ENCODE measurements at places on chromosomes 7 and 10.

DNA sequence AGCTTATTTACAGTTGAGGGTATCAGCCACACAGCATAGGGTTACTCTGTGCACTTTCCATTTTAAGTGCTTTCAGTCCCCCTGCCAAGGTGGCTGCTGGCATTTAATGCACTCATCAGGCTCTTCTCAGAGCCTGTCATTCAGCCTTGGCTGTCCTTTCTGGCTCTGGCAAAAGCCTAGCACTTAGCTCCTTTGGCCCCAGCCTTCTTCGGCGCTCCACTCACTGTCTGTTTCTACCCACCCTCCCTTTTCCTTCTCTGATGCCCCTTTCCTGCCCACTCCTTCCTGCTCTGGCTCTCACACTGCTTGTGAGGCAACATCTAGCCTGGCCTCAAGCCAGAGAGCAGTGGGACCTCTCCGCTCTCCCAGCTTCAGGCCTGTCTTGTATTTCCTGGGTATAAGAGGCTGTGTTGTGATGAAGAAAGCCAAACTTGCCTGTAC, 60.2 kb downstream of the WIPF3 start:
- no peak overlapping the region for H3K27ac ChIP-seq
- no peak overlapping the region for H3K4me3 ChIP-seq
- H3K4me1 ChIP-seq, result no peaks in the 10 kb centered on the region
- no peak for DNase-seq
- peaks cover 26% of the 10 kb centered on the region for H3K27me3 ChIP-seq

DNA sequence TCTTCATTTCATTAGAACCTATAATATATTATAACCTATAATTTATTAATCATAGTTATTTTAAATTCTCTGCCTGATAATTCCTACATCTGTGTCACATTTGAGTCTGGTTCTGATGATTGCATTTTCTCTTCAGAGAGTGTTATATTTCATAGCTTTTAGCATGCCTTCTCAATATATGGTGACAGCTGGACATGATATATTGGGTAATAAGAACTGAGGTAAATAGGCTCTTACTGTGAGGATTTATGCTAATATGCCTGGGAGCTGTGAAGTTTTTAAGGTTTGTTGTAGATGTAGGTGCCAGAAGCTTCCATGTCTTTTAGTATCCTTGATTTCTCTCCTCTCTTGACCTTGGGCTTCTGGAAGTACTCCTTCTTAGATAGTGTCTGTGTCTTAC, 325.9 kb upstream of the SEMA3D start:
- no peak overlapping the region for H3K4me3 ChIP-seq
- DNase-seq, result no peak
- H3K27me3 ChIP-seq, result no peaks in the 10 kb centered on the region

GRCh38 chr10:31952066-31952465, 23.4 kb upstream of the ARHGAP12 start:
- no peak overlapping the region for H3K4me3 ChIP-seq
- no peak overlapping the region for H3K27ac ChIP-seq
- H3K36me3 ChIP-seq, result no peaks in the 10 kb centered on the region
- H3K27me3 ChIP-seq, result no peaks in the 10 kb centered on the region
- peaks cover 3% of the 10 kb centered on the region for H3K4me1 ChIP-seq

- no peaks in the 10 kb centered on the region for H3K27me3 ChIP-seq
- H3K4me3 ChIP-seq, result no peak overlapping the region
- H3K27ac ChIP-seq, result no peak overlapping the region
- no peaks in the 10 kb centered on the region for H3K4me1 ChIP-seq
- H3K36me3 ChIP-seq, result no peaks in the 10 kb centered on the region
- DNase-seq, result no peak
Observed at GRCh38 chr10:50291261-50291850, 40.0 kb upstream of the ASAH2 start.

GRCh38 chr7:30222515-30223215, 61.7 kb upstream of the ZNRF2 start:
- no peak overlapping the region for H3K27ac ChIP-seq
- no peaks in the 10 kb centered on the region for H3K36me3 ChIP-seq

DNA sequence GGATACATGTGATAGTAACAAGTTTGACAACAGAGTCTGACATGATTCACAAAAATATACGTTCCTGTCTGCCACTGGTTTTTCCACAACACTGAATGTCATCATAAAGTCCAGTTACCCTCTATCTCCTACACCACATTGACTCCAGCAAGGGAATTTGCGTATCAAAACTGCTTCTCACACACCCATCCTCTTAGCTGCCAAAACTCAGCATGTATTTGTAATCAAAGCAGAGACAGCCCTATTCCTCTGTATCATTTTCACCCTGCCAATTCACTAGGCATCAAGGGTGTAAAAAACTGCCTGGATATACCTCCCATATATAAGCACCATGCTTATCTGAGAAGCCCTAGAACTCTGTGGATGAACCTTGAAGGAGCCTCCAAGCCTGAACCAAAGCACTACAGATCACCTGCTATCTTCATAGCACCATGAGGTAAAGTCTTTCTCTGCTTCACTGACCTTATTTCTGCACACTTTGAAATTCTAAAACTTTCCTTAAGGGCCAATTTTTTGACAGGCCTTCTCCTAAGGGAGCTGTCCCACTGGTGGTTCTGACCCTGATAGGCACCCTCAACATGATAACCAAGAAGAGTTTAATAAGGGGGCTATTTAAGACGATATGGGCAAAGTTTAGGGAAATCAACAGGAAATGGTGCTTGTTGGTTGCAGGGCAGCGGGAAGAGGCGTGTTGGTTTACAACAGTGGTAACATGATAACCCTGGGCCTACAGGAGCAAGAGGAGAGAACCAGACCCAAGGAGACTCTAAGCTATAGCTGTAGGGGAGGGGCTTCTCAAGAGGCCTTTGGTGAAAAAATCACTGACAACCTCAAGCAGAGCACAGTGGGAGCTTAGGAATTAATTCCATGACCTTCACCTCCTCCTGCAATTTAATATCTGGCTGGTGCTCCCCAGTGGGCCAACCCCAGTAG, at the start of gene IFIT1B:
IFIT1B (plus strand) TSS at position 352 of the 933 bp plus-strand sequence; CDS start at position 432, 80 bp downstream.
- H3K4me3 ChIP-seq, result no peak within 1 kb of the TSS
- H3K27me3 ChIP-seq, result peaks cover 3% of the 10 kb centered on the region
- no peaks in the 10 kb centered on the region for H3K4me1 ChIP-seq

DNA sequence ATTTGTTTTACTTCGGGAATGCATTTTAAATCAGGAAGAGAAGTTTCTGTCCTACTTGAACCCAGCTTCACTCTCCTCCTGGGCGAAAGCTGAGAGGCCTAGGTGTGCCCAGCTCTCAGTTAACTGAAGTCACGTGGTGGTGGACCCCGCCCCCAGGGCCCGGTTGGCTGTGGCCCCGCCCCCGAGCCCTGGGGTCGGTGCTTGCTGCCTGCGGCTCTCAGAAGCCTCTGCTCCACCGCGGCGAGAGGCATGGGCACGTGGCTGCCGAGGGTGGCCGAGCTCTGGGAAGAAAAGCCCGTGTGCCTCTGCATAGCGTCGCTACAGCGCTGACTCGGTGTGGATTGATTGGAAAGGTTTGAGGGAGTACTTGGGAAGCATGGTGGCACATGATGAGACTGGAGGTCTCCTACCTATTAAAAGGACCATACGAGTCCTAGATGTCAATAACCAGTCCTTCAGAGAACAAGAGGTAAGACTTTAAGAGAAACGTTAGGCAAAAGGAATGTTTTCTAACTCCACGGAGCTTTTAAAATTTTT, 34.1 kb downstream of the NET1 start:
- H3K27me3 ChIP-seq, result no peaks in the 10 kb centered on the region
- no peak overlapping the region for H3K27ac ChIP-seq
- peak overlapping the region; percentile 68 for H3K4me3 ChIP-seq
- peaks cover 8% of the 10 kb centered on the region for H3K4me1 ChIP-seq

DNA sequence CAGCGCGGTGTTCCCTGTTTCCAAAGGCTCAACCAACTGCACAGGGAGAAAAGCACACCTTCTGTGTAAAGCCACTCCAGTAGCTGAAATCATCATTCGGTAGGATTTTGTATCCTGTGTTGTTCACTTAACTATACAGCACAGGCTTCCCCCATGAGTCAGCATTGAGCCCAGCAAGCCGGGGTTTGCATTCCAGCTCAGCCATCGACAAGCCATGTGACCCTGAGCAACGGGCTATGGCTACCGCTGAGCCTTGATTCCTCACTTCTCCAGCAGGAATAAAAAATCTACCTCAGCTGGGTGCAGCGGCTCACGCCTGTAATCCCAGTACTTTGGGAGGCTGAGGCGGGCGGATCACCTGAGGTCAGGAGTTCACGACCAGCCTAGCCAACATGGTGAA, 44.1 kb upstream of the ATP6V0A4 start:
- H3K4me1 ChIP-seq, result peaks cover 3% of the 10 kb centered on the region
- no peaks in the 10 kb centered on the region for H3K36me3 ChIP-seq
- H3K4me3 ChIP-seq, result no peak overlapping the region
- peaks cover 42% of the 10 kb centered on the region for H3K27me3 ChIP-seq
- no peak for DNase-seq

- H3K4me3 ChIP-seq, result no peak overlapping the region
- H3K27me3 ChIP-seq, result peaks cover 21% of the 10 kb centered on the region
- no peaks in the 10 kb centered on the region for H3K4me1 ChIP-seq
- no peak for DNase-seq
- H3K36me3 ChIP-seq, result no peaks in the 10 kb centered on the region
- H3K27ac ChIP-seq, result no peak overlapping the region
Observed at GRCh38 chr10:86252079-86252478, 114.5 kb downstream of the GRID1 start.

DNA sequence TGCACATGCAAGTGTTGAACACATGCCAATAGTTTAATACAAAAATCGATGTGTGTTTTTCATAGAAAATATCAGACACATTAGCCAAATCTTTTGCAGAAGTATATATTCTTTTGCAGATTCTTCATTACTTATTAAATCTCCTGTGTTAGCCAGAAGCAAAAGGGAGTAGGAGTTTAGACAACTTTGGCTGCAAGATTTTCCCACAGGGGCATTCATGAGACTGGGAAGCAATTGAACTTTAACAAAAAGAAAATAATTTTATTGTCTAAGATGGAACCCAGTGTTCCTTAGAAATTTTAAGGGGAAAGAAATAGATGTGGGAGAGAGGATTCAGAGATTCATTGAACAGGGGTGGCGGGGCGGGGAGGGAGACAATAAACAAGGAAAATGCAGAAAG, 1336.0 kb downstream of the GATA3 start:
- H3K4me3 ChIP-seq, result no peak overlapping the region
- DNase-seq, result no peak
- no peaks in the 10 kb centered on the region for H3K27me3 ChIP-seq
- H3K27ac ChIP-seq, result no peak overlapping the region
- no peaks in the 10 kb centered on the region for H3K4me1 ChIP-seq

GRCh38 chr10:73789659-73790055, 4.3 kb downstream of the ZSWIM8 start:
- no peak overlapping the region for H3K27ac ChIP-seq
- H3K27me3 ChIP-seq, result no peaks in the 10 kb centered on the region
- H3K36me3 ChIP-seq, result peaks cover 72% of the 10 kb centered on the region
- H3K4me1 ChIP-seq, result peaks cover 19% of the 10 kb centered on the region

DNA sequence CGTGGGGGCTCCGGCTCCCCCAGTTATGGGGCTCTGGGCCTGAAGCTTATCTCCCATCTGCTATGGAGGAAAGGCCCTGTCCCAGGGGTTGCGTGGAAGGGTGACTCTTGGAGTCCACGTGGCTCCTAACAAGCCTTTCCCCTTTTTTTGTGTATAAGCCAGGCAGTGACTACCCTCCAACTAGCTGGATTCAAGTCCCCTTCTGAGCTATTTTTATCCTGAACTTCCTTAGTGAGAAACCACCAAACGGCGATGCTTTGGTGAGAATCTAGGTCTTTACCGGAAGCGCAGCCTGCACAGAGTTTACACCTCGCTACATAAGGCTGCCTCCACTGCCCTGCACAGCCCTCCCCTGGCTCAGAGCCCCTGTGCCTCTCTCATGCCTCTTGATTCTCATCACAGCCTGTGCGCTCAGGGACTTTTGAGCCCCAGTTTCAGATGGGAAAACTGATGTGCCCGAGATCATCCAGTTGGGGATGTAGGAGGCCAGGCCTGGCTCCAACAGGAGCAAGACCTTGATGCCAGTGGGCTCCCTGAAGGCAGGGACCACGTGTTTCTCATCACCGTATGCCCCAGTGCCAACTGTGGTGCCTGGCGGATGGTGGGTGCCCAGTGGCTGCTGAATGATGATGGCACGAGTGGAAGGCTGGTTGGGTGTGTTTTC, 102.3 kb upstream of the PPIF start:
- H3K4me1 ChIP-seq, result peaks cover 60% of the 10 kb centered on the region
- H3K27me3 ChIP-seq, result no peaks in the 10 kb centered on the region
- peak overlapping the region; percentile 91 for H3K4me3 ChIP-seq
- DNase-seq, result peak; percentile 31
- peak overlapping the region; percentile 93 for H3K27ac ChIP-seq

- no peak overlapping the region for H3K27ac ChIP-seq
- no peaks in the 10 kb centered on the region for H3K27me3 ChIP-seq
- peaks cover 5% of the 10 kb centered on the region for H3K4me1 ChIP-seq
- H3K4me3 ChIP-seq, result no peak overlapping the region
- DNase-seq, result no peak
Observed at GRCh38 chr10:63365976-63366765, 99.6 kb downstream of the JMJD1C start.

DNA sequence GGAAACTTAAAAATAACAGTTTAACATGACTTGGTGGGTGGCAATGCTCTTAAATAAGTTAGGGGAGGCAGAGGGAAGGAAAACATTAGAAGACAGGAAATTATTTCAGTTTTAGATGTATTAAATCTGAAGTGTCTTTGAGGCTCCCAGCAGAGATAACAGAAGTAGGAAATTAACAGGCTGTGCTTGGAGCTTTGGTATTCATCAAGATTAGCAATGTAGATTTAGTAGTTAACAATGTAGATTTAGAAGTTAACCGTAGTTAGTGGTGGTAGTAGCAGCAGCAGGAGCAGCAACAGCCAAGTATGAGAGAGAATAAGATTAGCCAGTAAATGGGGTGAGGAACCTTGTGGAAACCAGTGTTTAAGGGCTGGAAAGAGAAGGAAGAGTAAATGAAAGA, 48.7 kb upstream of the UBN2 start:
- no peak overlapping the region for H3K4me3 ChIP-seq
- no peak overlapping the region for H3K27ac ChIP-seq
- DNase-seq, result no peak
- H3K4me1 ChIP-seq, result no peaks in the 10 kb centered on the region
- H3K36me3 ChIP-seq, result no peaks in the 10 kb centered on the region

DNA sequence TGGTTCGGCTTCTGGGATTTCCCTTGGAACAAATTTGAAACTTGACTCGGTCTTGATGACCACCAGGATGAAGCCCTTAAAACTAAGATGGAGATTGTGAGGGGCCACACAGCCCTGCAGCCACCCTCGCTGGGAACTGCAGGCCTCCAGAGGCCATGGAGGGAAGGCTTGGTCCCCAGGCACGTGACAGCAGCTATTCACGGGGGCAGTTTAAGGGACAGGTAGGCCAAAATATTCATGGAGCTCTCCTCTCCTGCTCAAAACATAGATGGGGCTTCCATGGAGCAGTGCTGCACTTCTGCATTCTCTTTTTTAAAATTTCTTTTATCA, 137.0 kb downstream of the ADCY1 start:
- DNase-seq, result no peak
- peaks cover 48% of the 10 kb centered on the region for H3K27me3 ChIP-seq
- H3K4me3 ChIP-seq, result no peak overlapping the region
- no peaks in the 10 kb centered on the region for H3K4me1 ChIP-seq
- no peaks in the 10 kb centered on the region for H3K36me3 ChIP-seq
- H3K27ac ChIP-seq, result no peak overlapping the region

All from effector memory CD8-positive, alpha-beta T cell (primary cell).